ENCODE measurements at places on chromosomes 6 and 20.

- no peak for DNase-seq
Observed at GRCh38 chr20:57061051-57061900, 205.2 kb downstream of the BMP7 start.

GRCh38 chr6:5681480-5681879 lies 325.2 kb downstream of the NRN1 start:
- peak; percentile 56 for DNase-seq

DNA sequence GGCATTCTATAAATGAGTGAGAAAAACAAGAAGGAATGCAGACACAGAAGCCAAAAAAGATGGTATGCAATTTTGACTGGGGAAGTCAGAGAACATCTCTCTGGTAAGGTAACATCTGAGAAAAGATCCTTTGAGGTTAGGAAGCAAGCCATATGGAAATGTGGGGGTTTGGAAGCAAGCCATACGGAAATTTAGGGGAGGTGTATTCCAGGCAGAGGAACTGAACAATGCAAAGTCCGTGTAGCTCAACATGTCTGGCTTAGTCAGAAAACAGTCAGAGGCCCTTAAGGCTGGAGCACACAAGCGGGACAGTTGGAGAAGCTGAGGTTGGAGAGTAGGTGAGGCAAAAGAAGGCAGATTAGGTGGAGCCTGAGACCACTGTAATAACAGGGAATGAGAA lies 35.3 kb downstream of the RALGAPA2 start:
- DNase-seq, result no peak

DNA sequence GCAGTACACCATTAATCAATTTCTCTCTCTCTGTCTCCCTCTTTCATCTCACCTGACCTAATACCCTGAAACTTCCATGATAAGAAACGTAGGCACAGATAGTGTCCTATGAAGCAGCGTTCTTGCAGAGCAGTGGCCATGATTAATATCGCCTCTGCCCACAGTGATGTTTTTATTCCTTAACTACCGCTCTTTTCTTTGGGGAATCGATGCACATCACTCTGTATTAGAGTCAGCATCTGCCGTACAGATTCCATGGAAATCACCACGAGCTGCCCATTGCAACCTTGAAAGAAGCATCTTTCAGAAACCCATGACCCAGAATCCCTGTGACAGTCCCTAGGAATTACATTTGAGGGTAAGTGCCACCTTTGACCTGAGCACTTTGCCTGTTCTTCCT lies 152.0 kb upstream of the ECI2 start:
- no peak for DNase-seq

DNA sequence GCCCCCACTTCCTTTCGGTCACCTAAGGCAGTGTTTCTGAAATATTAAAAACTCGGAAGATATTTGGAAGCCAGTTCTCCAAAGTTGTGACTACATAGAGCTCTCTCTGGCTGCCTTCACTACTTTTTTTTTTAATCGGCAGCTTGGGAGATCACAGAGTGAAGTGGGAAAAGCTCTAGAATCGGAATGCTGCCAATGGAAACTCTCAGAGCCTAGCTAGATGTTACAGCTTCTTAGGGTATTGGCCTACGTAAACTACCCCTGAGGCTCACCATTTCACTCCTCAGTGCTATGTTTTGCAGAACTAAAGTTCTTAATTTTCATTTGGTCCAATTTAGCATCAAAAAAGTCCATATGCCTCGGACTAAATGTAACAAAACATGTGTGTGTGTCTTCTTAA lies 14.5 kb downstream of the SERPINB1 start:
- DNase-seq, result no peak

DNA sequence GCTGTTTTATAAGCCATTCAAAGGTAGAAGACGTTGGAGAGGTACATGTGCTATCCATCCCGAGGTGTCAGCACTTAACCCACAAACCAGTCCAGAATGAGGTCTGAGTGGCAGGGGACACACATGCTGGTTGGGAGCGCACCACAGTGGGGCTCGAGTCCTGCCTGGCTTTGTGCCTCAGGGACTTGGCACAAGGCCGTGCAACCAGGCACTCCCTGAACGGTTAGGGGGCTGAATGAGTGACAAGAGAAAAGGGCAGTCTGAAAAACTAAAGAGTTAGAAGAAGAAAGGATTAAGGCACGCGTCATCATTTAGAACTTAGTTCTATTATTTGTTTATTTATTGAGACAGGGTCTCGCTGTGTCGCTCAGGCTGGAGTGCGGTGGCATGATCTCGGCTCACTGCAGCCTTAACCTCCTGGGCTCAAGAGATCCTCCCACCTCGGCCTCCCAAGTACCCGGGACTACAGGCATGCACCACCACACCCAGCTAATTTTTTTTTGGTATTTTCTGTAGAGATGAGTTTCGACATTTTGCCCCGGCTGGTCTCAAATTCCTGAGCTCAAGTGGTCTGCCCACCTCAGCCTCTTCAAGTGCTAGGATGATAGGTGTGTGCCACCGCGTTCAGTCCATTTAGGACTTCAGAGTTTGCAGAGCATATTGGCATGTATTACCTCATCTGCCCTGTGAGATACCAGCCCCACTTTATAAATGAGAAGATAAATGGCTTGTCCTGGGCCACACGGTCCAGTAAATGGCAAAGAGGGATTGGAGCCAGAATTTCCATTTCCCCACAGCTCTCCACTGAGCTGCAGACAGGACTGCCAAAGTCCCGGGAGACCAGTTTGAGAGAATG lies 47.4 kb upstream of the IRF4 start:
- no peak for DNase-seq

- DNase-seq, result no peak
Observed at GRCh38 chr6:165249808-165250207, 59.6 kb downstream of the C6orf118 start.

- DNase-seq, result no peak
Observed at GRCh38 chr20:31949877-31950646, 1.8 kb downstream of the PDRG1 start.

- DNase-seq, result no peak
Observed at GRCh38 chr20:23008667-23009066, 26.4 kb upstream of the SSTR4 start.

GRCh38 chr6:3825851-3826581 lies 23.2 kb upstream of the FAM50B start:
- no peak for DNase-seq

- no peak for DNase-seq
Observed at GRCh38 chr6:143449082-143449713, 1.3 kb downstream of the ADAT2 start.

- DNase-seq, result no peak
Observed at GRCh38 chr6:143078468-143079324, 18.0 kb downstream of the AIG1 start.

GRCh38 chr6:36914227-36914794 lies 28.6 kb downstream of the C6orf89 start:
- peak; percentile 11 for DNase-seq

DNA sequence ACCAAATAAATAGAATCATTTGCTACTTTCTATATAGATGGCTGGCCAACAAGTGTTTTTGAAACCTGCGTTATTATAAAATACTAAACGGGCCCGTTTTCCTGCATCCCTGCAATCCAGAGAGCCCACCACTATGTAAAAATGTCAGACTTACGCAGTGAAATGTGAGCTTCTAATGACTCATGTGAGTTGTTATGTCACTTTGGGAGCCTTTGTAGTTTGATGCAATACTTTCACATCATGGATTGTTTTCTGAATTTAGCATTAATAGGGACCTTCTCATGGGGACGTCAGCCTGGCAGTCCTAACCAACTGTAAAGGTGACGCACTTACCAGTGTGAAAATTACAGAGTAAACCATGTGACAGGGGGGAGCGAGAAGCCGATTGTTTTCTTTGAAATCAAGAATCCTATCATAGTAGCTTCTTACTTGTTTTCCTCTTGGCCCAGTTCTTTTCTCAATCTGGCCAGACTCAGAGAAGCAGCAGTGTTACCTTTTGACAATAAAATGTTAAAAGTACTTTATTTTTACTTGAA lies 75.3 kb downstream of the SSR1 start:
- peak; percentile 46 for DNase-seq

DNA sequence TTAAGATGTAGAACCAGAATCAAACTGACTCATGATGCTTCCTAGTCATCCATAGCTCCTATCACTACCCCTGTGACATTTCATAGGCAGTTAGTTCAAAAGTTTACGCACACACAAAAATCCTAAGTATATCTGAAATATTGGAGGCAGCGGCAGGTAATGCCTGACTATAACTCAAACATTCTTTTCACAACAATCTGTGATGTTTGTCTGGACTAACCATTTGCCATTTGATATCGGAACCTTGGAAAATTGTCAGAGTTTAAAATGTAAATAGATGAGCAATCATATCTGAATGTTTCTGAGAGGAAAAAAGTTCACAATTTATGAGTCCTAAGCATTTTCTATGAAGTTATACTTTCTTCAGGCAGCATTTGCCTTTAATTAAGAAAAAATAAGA lies 1078.2 kb downstream of the EPHA7 start:
- no peak for DNase-seq

GRCh38 chr6:15274692-15275387 lies 29.0 kb downstream of the JARID2 start:
- no peak for DNase-seq

DNA sequence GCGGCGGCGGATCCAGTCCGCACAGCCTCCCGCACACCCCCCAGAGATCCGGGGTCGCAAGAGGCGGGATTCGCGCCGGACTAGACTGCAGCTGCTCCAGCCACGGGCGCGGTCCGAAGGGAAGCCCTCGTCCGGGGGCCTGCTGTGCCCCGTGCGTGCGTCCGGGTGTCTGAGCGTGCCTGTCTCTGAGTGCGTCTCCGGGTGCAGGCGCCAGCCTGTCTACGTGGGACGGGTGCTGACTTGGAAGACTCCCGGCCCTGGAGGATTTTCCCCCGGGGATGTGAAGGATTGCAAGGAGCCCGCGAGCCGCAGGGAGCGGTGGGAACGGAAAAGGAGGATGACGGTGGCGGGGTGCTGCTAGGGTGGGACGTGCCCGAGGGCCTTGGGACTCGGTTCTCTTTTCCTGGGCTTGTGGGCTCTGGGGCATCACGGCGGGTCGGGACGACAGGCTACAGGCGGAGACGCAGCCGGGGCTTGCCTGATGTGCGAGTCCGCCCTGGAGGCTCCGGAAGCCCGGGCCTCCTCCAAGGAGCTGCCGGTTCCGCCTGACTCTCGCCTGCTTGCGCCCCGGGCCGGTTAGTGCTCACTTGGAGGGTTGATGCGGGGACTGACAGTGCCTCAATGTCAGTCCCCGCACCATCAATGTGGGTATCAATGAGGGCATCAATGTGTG lies 5.7 kb downstream of the MAFB start:
- DNase-seq, result peak; percentile 59

DNA sequence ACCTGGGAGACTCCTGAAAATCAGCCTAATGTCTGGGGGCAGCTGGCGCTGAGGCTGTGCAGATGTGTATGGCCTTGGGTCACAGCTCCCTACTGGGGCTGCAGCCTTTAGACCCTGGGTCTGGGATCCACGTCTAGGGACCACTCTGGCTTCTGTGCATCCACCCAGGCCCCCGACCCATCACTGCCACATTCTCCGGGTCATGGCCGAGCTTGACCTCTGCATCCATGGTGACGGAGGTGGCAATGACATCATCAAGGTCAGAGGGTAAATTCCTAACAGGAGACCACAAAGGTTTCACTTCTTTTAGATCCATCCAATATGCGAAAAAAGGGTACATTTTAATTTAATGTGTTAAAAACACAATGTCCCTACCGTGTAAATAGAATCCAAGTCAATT lies 14.5 kb upstream of the PCMTD2 start:
- no peak for DNase-seq

- DNase-seq, result no peak
Observed at GRCh38 chr6:167122041-167122826, 662 bp upstream of the CCR6 start.

GRCh38 chr6:39841923-39842322 lies 49.7 kb downstream of the DAAM2 start:
- DNase-seq, result no peak

- no peak for DNase-seq
Observed at GRCh38 chr6:47064274-47064673, 22.1 kb upstream of the ADGRF1 start.

DNA sequence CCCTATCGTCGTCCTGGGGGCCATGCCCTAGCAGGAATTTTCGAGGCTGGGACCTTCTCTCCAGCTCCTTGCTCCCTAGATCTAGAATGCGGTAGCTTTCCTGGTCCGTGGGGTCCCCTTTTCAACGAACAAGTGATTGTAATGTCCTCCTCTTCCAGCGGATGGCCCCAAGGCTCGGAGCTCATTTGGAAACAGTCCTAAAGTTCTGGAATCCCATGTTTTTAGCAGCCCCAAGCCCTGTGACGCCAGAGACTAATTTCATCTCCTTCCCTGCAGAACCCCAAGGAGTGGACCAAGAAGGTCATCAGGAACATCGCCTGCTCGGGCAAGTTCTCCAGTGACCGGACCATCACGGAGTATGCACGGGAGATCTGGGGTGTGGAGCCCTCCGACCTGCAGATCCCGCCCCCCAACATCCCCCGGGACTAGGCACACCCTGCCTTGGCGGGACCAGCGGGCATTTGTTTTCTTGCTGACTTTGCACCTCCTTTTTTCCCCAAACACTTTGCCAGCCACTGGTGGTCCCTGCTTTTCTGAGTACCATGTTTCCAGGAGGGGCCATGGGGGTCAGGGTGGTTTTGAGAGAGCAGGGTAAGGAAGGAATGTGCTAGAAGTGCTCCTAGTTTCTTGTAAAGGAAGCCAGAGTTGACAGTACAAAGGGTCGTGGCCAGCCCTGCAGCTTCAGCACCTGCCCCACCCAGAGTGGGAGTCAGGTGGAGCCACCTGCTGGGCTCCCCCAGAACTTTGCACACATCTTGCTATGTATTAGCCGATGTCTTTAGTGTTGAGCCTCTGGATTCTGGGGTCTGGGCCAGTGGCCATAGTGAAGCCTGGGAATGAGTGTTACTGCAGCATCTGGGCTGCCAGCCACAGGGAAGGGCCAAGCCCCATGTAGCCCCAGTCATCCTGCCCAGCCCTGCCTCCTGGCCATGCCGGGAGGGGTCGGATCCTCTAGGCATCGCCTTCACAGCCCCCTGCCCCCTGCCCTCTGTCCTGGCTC lies 48.5 kb downstream of the PYGB start:
- no peak for DNase-seq

DNA sequence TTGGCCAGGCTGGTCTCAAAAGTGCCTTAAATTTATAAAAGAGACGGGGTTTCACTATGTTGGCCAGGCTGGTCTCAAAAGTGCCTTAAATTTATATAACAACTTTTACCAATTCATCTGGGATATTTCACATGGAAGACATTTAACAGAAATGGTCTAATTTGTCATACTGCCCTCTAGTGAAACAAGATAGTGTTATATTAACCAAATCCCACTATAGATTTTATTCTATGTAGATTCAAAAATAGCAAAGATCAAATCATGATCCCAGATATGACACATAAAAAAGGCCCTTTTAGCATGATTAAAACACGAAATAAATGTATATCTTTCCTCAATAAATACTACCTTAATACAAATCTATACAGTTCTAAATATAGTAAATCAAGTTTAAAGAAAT lies 102.8 kb upstream of the TFAP2D start:
- no peak for DNase-seq

Data from inflammatory macrophage treated with lipopolysaccharide for 4 hours (primary cell).